Activated CD8-positive, alpha-beta memory T cell treated with anti-CD3 and anti-CD28 coated beads for 1 hour (primary cell): ENCODE measurements at places on chromosomes 4 and X.

DNA sequence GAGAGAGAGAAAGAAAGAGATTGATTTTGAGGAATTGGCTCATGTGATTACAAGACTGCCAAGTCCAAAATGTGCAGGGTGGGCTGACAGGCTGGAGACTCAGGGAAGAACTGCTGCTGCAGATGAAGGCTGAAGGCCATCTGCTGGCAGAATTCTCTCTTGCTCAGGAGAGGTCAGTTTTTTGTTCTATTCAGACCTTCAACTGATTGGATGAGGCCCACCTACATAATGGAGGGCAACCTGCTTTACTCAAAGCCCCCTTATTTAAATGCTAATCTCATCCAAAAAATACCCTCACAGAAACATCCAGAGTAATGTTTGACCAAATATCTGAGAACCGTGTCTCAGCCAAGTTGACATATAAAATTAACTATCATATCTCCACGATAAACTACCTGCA lies 38.2 kb upstream of the MAMLD1 start:
- no peak for DNase-seq

DNA sequence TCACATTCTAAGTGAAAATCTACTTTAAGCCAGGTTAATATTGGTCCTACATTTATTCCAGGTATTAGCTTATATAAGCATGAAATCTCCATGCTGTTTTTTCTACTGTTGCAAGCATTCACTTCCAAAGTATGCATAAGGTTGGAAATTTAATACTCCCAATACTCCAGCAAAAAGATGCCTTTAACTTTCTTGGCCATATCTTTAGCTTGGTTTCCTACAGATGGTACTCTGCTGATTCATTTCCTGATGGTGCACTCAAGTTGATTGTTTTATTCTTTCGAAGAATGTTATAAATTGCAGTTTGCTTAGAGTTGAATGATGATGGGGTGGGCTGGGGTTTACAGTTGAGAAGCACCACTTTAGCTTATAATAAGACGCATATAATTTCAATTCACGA lies 330.2 kb downstream of the PTTG2 start:
- no peak for DNase-seq

DNA sequence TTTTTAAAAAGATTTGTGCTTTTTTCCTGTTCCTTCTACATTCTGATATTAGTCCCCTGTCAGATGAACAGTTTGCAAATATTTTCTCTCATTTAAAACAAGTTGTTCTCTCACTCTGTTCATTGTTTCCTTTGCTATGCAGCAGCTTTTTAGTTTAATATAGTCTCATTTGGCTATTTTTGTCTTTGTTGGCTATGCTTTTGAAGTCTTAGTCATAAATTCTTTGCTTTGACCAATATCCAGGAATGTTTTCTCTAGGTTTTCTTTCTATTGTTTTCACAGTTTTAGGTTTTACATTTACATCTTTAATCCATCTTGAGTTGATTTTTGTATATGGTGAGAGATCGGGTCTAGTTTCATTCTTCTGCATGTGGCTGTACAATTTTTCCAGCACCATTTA lies 136.8 kb downstream of the TET2 start:
- DNase-seq, result no peak

DNA sequence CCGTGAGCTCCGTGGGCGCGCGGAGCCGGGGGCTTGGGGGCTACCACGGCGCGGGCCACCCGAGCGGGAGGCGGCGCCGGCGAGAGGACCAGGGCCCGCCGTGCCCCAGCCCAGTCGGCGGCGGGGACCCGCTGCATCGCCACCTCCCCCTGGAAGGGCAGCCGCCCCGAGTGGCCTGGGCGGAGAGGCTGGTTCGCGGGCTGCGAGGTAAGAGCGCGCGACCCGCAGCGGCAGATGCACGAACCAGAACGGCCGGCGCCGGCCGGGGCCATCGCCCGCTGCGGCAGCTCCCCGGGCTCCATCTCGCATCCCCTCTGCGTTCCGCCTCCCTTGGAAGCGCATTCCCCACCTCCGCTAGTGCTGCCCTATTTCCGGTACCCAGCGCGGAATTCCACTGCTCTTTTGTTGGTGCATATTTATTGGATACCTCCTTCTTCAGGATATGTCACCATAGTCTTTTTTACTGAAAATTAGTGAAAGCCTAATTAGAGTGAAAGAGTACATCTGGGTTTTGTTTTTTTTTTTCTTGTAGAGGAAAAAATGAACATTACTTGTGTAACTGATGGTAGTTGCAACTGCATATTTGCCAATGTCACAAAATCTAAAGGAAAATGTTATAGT lies 797 bp downstream of the PKD2 start:
- no peak for DNase-seq

GRCh38 chr4:169025184-169025583 lies 15.1 kb upstream of the CBR4 start:
- DNase-seq, result no peak

GRCh38 chr4:10598829-10599228 lies 85.7 kb downstream of the CLNK start:
- no peak for DNase-seq
